ENCODE measurements at places on chromosomes 13 and 19.

DNA sequence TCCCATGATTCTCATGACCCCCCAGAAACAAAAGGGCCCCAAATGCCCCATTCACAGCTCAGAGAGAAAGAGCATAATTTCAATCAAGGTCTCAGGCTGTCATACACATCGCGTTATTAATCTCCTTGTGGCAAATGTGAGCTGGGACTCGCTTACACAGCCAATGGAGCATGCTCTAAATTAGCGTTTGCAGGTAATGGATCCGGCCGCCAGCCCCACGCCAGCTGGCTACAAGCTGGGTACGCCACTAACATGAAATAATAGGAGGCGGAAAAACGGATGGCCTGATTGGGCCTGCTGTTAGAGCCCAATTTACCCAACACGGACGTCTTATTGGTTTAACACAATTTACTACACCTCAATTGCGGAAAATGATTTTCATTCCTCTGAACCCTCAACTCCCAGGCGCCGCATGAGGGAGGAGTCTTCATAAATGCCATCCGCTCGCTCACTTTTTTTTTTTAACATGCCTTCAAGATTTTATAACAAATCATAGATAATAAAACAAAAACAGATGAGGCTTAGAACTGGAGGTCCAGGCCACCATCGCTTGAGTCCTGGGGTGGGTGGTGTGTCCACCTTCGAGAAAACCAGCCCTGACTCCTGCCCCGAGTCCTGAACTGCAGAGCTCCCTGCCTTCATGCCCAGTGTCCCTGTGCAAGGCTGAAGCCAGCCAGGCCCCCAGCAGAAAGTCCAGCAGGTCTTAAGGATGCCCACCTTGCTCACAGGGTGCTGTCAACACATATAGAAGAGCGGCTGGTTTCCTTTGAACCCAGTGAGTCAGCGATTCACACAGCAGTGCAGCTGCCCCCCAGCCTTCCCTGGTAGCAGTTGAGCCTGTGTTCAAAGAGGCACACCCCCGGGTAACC, 62.1 kb downstream of the PEPD start:
- no peak for DNase-seq

GRCh38 chr13:102452836-102453235, 51.0 kb upstream of the FGF14 start:
- no peak for DNase-seq

GRCh38 chr13:35157143-35157755, 215.2 kb downstream of the NBEA start:
- no peak for DNase-seq

DNA sequence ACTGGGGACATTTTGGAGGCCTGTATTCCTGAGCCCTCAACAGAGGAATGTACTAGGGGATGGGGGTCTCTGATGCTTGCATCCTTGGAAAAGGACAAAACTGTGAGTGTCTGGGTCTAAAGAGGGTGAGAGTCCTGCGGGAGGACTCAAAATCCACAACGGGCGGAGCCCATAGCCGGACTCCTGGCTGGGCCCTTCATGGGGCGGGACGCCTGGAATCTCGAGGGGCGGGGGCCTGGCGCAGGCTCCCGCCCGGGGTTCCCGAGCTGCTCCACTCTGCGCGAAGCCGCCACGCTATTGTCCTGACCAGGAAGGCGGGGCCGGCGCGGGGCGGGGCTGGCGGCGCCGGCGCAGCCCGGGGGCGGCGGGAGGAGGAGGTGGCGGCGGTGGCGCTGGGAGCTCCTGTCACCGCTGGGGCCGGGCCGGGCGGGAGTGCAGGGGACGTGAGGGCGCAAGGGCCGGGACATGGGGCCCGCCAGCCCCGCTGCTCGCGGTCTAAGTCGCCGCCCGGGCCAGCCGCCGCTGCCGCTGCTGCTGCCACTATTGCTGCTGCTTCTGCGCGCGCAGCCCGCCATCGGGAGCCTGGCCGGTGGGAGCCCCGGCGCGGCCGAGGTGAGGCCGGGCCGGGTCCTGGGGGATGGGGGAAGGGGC, at the start of gene APLP1:
APLP1 (plus strand) TSS at position 403 of the 651 bp plus-strand sequence; CDS start at position 466, 63 bp downstream.
- peak; percentile 57 for DNase-seq

DNA sequence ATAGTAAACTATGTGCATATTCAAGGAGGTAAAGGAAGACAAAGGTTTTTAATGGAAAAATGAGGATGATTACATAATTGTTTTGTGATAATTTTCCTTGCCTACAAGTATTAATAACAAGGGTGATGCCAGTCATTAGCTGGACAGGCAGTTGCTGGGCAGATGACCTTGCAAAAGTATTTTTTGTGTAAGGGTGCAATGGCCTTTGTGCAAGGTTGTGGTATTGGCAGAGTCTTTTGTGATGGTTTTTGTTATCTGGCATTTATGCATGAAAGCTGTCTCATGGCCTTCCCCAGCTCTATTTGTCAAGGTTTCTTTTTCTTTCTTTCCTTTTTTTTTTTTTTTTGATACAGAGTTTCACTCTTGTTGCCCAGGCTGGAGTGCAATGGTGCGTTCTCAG, 4.3 kb upstream of the COMMD6 start:
- DNase-seq, result no peak

GRCh38 chr19:56474308-56474707, 2.8 kb downstream of the ZNF667 start:
- no peak for DNase-seq

DNA sequence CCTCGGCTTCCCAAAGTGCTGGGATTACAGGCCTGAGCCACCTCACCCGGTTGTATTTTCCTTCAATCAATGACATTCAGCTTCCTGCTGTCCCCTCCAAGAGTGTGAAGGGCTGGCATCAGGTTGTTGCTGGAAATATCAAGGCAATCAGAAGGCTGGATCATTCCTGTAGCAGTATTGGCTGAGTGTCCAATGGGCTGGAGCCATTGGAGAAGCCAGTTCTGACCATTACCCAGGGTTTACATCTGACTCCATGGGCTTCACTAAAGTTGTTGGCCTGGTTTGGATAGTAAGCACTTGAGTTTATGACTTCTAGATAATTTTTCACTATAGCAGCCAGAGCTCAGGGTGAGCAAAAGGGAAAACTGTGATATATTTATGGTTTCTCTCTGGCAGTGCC, 137.0 kb downstream of the DLEU7 start:
- no peak for DNase-seq

DNA sequence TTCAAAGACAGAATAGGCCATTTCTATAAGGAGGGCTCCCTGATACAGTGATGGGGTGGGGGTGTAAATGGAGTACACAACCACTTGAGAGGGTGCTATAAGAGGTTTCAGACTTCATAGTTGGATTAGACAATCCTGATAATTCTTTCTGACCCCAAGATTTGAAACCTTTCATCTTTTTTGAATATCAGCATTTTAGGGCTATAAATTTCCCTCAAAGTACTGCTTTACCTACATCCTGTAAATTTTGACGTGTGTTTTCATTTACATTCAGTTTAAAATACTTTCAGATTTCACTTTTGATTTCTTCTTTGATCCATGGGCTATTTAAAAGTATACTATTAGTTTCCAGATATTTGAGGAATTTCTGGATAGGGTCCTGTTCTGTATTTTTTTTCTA, 40.0 kb upstream of the SIN3B start:
- no peak for DNase-seq

DNA sequence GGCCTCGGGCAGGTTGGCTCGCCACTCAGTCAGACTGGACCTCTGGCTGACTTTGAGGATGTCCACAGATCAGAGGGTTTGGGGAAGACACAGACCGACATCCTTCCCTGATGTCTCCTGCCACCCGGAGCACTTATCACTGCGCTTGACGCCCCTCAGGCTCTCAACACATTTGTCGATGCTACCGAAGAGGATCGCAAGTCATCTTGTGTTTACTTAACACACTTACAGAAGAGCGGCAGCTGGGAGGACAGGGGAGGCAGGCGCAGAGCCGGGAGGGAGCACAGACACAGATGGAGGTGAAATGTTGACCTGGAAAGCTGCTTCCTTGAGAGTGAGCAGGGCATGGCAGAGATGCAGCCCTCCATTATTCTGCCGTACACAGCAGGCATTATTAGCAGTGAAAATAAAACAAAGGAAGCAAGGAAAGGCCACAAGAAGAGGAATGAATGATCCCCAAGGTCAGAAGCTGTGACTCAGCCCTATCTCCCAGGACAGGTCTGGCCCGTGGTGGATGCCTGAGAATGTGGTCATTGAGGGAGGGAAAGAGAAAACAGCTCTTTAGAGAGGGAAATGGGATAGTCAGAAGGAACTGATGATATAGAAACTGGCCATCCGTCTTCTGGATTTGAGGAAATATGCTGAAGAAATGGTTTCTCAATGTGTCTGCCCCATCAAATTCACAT, 549.5 kb upstream of the ARGLU1 start:
- DNase-seq, result no peak

DNA sequence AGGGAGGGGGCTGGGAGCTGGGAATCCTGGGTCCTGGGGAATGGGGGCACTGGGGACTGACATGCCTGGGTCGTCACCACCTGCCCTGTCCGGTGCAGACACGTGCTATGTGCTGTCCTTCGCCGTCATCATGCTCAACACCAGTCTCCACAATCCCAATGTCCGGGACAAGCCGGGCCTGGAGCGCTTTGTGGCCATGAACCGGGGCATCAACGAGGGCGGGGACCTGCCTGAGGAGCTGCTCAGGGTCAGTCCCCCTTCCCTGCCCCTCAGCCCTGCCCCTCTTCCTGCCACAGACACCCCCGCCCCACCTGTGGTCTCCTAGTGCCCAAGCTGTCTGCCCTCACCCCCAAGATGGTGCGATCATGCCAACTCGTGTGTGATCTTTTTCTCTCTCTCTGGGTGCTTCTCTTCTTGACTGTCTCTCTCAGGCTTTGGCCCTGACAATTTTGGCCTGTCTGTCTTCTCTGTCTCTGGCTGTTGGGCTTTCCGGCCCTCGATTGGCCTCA, 5.0 kb downstream of the CYTH2 start:
- DNase-seq, result no peak

DNA sequence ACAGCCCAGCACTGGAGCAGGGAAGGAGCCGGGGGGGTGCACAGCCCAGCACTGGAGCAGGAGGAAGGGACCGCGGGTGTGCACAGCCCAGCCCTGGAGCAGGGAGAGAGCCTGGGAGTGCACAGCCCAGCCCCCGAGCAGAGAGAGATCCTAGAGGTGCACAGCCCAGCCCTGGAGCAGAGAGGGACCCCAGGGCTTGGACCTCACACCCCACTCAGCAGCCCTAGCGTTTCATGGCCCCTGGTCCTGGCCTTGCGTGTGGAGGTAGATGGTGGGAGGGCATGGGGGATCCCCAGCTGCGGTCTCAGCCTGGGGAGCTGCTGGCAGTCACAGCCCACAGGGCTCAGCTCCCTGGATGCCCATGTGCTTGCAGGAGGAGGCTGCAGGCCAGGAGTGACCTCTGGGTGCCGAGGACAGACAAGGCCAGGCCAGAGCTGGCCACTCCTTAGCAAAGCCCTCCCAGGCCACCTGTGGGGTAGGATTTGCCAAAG, 25.1 kb downstream of the GAS6 start:
- no peak for DNase-seq

GRCh38 chr19:42412661-42413076, 14.5 kb downstream of the LIPE start:
- DNase-seq, result no peak

DNA sequence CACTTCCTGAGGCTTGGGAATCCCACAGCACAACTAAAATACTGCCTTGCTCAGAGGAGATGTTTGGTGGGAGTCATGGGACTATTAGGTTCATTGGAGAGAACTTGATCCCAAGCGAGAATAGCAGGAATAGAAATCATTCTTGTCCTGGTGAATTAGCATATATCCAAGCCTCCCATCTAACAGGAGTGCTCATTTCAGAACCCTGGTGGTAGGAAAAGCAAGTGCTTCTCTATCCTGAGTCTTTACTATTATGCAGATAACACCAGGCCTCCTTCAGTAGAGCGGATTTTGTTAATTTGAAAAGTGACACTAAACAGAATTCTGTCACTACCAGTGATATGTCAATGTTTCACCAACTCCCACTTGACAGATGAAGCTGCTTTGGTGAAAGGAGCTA, 199.5 kb downstream of the ATP8A2 start:
- no peak for DNase-seq

DNA sequence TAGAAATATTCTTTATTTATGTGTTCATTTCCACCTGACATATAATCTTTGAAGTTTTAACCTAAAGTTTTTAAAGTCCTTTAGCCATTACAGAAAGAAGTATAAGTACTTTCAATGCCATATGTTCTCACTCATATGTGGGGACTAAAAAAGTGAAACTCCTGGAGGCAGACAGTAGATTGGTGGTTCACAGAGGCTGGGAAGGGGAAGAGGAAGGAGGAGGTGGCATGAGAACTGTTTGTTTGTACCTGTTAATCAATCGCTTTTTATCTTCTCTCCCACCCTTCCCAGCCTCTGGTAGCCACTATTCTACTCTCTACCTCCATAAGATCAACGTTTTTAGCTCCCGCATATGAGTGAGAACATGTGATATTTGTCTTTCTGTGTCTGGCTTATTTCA, 131.1 kb downstream of the MYO16 start:
- no peak for DNase-seq

DNA sequence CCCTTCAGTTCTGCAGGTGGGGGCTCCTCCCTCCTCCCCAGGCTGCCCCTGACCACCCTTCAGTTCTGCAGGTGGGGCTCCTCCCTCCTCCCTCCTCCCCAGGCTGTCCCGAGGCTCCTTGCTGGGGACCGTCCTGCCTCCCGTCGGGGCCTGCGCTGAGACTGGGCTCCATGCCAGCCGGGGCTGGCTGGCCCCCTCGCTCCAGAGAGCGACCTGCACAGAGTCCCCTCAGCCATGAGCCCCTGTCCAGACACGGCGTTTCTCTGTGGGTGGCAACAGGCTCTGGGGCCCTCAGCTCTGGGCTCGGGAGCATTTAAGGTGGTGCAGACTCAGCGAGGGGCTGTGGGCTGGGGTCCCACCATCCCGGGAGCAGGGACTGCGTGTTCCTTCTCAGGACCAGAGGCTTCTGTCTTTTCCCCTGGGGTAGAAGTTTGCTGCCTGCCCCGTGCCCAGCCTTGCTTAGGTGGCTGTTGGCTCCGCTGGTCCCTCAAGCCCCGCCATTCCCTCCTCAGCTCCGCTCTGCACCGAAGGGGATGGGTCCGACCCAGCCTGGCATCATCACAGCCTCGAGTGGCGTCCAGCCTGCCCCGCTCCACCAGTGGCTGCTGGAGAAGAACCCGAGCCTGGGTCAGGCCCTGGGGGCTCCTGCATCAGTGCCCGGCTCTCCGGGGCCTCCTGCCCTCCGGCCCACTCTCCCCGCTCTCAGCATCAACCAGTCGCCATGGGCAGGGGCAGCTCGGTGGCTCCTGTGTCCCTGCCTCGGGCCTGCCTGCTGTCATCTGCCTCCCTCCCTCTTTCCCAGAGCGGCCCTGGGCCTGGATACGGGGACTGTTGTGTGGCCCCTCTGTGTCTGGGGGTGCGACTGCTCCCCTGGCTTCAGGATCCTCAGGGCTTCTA, 27.6 kb downstream of the CSNK1G2 start:
- DNase-seq, result no peak
